ENCODE measurements at places on chromosomes 4 and X. TPM values are rescaled to one million over a fixed set of nuclear protein-coding genes. Genes with fewer than 3 reads are reported as not detected.

- DNase-seq: no peak
Measured at GRCh38 chr4:9969526-9970398, 51.5 kb downstream of the SLC2A9 start.

DNA sequence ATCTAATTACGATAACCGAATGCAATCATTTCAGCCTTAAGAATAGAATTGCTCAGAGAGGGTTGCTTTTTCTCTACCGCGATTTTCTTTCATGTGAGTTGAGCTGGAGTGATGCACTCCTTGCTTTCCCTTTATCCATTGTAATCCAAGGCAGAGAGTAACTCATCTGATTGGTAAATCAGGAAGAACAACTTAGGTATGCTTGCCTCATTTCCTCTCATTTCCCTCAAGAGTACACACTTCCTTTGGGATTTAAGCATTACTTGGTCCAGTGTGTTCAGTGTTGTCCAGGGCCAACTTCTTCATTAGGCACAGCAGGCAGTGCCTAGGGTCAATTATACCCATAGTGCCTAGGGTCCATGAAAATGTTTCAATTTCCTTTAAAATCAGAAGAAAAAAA, 15.7 kb upstream of the N4BP2 start:
- DNase-seq: no peak

DNA sequence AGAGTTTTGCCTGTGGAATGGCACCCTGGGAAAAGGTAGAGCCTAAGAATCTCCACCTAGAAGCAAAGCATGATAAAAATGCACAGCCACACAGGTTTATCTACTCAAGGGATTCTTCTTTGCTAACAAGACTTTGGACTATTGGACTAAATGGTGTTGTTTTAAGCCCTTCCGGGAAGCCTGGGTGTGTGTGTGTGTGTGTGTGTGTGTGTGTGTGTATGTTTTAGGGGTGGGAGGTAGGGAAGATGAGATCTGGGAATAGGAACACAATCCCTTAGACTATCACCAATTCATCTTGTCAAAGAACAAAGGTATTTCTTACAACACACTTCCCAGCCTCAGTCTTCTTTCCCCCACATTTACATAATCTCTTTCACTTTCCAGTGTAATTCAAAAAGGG, 327.5 kb upstream of the FGF16 start:
- no peak for DNase-seq

- no peak for DNase-seq
Measured at GRCh38 chrX:136491832-136492231, 4.1 kb downstream of the BRS3 start.

- DNase-seq: no peak
Measured at GRCh38 chr4:180949424-180950213, 1293.6 kb upstream of the TENM3 start.

GRCh38 chr4:100062921-100063320, 112.8 kb upstream of the H2AZ1 start:
- DNase-seq: no peak

- DNase-seq: no peak
Measured at GRCh38 chr4:184774152-184774551, 40.3 kb upstream of the CENPU start.

CD38 gene
- 1.1 TPM for polyA plus RNA-seq

DNA sequence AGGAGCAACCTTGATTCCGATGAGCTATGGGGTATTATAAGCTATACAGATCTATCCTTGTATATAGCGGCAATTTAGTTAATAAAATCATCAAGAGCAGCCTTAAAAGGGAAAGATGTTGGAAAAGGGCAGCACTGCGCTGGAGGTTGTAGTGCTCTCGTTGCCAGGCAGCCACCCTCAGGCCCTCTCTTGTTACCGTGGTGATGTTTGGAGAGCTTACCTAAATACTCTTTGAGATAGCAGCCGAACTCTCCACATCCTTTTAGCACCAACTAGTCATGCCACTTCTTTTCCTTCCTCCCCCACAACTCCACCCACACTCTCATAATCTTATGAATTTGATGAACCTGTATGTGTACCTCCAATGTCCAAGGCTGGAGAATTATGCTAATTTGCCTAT, 3.8 kb upstream of the RADX start:
- DNase-seq: no peak

DNA sequence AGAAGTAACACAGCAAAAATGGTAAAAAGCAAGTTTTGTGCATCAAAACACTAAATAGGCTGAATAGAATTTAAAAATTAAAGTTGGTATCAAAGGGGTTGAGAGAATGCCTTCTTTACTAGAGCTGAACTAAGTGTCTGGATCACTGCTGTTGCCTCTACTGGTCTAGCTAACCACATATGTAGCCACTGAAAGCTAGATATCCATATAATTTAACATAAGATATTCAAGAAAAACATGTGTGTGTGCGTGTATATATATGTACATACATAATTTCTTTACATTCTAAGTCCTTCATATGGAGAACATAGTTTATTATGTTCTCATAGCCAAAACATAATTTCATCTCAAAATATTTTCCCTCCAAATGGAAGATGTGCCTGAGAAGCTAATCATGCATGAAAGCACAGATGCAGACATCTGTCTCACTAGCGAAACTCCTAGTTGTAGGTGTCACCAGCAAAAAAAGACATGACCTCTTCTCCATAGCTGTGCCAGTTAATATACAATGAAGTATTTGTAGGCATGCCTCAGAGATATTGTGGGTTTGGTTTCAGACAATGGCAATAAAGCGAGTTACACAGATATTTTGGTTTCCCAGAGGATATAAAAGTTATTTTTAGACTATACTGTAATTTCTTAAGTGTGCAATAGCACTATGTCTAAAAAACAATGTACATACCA, 47.3 kb downstream of the PDE5A start:
- DNase-seq: no peak

- no peak for DNase-seq
Measured at GRCh38 chrX:128769495-128769894, 717.3 kb upstream of the ACTRT1 start.

DNA sequence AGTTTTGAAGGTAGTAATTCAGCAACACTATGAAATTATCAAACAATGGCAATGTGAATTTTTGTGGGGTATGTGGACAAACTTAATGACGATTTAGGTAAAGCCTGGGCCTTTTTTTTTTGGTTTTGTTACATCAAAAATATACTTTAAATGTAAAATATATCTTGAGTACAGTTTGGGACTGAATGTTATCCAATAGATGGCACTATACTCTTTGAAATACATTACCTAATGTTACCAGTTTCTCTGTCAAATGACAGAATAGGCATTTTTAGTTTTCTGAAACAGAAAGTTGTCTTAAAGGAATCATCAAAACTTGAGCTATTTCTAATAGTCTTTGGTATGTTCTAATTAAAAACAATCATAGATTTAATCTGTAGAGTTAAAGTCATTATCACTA, 1651.9 kb downstream of the C4orf33 start:
- no peak for DNase-seq

TRAM1L1 gene
- polyA plus RNA-seq: 10.2 TPM

DNA sequence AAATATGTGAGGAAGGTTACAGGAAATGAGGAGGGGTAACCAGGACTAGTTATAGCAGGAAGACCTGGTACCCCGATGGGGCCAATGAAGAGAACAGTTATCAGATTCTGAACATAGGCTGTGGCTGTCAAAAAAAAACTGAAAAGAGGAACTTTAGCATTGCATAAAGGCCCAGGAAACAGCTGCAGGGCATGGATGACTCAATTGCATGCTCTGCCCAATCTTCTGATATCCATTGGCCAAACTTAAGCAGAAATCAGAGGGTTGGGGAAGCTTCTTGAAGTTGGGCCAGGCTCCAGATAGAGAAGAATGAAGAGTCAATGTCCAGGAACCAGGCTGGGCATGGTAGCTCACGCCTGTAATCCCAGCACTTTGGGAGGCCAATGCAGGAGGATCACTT, 1222.4 kb upstream of the PRKX start:
- DNase-seq: no peak

- DNase-seq: no peak
Measured at GRCh38 chrX:103428525-103428924, 52.2 kb downstream of the BEX3 start.

GRCh38 chr4:152665691-152666395, 14.0 kb downstream of the TMEM154 start:
- DNase-seq: no peak
